ENCODE measurements at places on chromosomes 7 and 10.

DNA sequence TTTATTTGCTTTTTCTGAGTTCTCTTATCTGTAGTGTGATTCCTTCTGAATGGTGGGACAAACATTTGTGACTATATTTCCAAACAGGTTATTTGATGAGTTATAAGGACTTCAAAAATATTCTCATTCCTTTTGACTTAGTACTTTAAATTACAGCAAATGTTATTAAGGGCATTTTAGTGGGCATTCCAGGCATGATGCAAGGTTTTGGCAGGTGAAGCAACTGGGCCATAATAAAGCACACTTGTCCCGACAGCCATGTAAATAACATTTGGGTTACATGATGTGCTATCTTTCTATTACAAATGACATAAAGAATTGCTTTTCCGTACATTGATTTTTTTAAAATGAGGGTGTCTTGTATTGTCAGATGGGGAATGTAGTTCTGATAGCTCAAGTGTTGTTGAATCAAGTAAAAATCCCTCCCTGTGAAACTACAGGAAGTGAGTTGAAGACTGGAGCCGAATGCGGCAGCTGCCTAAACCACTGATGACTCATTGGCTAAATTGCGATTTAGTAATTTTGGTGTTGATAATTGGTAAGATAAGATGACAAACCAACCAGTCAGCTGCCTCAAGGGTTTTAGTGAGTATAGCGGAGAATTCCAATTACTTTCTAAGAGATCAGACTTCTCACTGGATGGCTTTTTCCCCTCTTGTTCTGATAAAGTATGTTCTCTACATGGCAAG is 231.3 kb upstream of the NPY start:
- peak; percentile 71 for ATAC-seq

DNA sequence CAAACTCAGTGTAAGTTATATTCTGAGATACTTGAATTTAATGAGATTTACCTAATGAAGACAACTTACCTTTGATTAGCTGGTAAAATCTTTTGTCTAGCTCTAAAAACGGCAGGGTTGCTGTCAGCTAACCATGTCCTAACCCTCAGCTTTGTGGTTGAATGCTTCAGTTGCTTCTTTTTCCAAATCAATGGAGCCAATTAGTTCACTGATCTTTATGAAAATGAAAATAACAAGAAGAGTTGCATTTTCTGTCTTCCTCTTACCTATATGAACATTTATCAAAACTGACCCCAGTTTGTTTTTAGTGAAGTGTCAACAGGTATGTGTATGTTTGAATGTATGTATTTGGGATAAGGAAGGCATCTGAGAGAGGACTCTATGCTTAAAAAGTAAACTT is 253.1 kb upstream of the MTPN start:
- no peak for ATAC-seq

DNA sequence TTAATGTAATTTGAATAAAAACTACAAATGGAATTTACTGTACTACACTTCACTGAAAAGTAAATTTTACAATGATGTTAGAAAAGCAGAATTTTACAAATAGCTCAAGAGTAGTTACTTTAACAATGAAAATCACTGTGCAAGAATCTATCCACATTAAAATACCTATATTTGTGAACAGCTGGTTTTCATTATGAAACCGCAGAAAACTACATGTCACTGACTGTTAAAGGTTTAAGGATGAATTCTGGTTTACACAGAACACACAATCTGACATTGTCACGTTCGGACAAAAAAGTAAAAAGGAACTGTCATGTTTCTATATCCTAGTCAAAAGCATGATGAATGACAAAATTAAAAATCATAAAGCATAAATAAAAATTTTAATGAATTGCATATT is 415.3 kb upstream of the PRKCQ start:
- ATAC-seq = no peak

- peak; percentile 90 for ATAC-seq
Observed at GRCh38 chr10:73889014-73889413, 14.7 kb upstream of the CAMK2G start.

DNA sequence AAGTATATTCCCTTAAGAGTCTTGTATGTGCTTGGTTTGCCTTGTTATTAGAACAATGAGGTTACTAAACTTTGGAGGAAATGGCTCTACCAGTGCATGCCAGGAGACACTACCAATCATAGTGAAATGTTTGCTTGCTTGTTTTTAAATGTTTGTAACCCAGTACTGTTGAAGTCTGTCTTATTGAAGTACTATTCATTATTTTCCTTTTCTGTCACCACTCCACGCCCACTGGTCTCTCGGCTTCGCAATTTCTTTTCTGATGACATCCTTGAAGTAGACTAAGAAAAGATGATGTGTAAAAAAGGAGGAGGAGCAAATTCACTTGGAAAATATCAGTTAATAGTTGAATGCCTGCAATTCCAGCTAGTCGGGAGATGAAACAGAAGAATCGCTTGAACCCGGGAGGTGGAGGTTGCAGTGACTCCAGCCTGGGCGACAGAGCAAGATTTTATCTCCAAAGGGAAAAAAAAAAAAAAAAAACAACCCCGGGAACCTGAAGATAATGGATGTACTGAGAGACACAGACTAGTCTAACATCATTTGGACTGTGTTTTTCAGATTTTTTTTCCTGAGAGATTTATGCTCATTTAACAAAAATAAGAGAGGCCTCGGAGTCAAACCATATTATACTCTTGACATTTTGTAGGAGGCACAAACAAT is 959.4 kb downstream of the PCDH15 start:
- no peak for ATAC-seq

DNA sequence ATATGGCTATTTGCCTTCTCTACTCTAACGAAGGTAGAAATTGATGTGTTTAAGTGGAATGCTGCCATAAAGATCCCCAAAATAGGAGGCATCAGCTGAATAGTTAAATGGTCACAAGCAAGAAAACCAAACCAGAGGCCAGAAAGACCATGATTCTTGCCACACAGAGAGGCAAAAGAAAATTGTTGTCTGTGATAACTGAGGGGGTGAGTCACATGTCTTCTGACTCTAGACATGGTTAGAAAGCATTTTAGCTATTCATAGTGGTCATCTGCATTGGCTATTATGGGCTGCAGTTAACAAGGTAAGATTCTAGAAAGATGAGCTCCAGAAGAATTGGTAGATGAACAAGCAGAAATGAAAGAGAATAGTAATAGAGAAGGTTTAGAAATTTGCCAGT is 361.4 kb upstream of the NPSR1 start:
- ATAC-seq = no peak

- no peak for ATAC-seq
Observed at GRCh38 chr10:71462062-71462935, 65.6 kb downstream of the CDH23 start.

- ATAC-seq = peak; percentile 15
Observed at GRCh38 chr10:101570428-101571270, 17.4 kb downstream of the POLL start.

GRCh38 chr10:124084708-124085107 is 8.7 kb downstream of the CHST15 start:
- ATAC-seq = no peak

- no peak for ATAC-seq
Observed at GRCh38 chr10:75553550-75553949, 122.1 kb downstream of the LRMDA start.

- ATAC-seq = no peak
Observed at GRCh38 chr10:114753126-114753525, 68.5 kb upstream of the FHIP2A start.

DNA sequence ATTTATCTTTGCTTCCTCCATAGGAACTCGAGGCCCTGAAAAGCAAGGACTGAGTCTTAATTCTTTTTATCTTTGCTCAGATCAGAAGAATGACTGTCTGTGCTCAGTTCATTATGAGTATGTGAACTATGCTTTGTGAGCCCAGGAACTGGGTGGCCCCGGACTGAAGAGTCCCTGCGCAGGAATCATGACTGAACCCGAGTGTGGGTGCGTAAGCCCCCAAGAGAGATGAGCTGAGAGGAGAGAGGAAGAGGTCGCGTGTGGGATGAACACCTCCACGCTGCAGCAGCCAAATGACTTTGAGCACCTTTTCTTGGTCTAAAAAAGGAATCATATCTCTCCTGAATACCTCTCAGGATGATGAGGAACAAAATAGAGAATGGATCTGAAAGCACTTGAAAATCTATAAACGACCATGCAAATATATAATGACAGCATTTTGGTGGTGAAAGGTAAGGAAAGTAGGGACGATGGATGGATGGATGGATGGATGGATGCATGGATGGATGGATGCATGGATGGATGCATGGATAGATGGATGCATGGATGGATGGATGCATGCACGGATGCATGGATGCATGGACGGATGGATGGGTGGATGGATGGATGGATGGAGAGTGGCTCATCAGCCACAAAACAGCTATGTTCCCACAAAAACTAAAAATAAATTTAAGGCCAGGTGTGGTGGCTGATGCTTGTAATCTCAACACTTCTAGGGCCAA is 19.8 kb downstream of the FAM171A1 start:
- ATAC-seq = no peak

DNA sequence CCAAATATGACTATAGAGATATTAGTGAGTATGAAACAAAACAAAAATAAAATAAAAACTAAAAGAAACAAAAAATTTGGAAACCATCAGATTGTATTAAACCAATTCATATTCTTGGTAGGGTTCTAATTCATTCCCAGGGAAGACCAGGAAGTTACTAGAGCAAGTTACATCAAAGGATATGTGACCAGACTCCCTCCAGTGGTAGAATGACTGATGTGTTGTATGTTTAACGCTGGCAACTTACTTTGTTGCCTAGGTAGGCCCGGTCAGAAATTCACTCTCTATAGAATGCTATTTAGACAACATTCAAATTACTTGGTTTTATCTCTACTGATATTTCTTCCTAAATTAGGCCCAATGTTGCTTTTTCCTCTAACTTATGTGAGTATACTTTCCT is 5.2 kb downstream of the PHYHIPL start:
- no peak for ATAC-seq

- ATAC-seq = peak; percentile 89
Observed at GRCh38 chr7:149161241-149161848, 14.1 kb downstream of the ZNF398 start.

Measured in activated T-helper 17 cell treated with anti-CD3 and anti-CD28 coated beads, Interleukin-2, amount 50 U/mL, for 72 hours (primary cell).